Stimulated activated CD8-positive, alpha-beta memory T cell treated with anti-CD3 and anti-CD28 coated beads, Interleukin-2, amount 100 ng/mL, for 1 hour (primary cell): ENCODE measurements at places on chromosomes 12 and 14.

- no peak for DNase-seq
Observed at GRCh38 chr14:24607635-24608514, 1.6 kb downstream of the GZMH start.

DNA sequence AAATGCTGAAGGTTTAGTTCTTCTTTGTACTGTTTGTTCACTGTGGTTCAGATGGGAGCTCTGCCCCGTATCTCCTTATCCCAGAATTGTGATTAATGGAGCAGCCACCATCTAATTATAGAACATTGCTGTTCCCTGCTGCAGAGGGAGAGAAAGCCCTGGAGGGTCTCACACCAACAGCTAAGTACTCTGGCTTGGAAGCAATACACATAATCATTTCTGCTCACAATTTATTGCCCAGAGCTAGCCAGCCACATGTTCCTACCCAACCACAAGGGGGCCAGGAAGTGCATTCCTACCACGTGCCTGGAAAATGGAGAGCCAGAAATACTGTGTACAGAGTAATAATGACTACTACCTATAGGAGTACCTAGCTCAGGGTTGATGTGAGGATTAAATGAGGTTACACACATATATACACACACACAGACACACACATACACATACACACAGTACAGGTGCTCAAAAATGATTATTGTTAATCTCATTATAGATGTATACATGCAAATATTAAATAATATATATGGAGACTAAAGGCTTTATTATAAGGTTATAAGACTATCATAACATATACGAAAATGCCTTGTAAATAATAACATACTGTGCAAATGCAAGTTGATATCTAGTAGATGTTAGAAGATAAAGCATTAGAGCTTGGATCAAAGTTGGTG, 22.3 kb downstream of the MSRB3 start:
- DNase-seq: no peak

- DNase-seq: no peak
Observed at GRCh38 chr12:122395319-122395718, 27.1 kb downstream of the CLIP1 start.

GRCh38 chr12:123062681-123063486, 82.4 kb downstream of the ARL6IP4 start:
- DNase-seq: no peak

DNA sequence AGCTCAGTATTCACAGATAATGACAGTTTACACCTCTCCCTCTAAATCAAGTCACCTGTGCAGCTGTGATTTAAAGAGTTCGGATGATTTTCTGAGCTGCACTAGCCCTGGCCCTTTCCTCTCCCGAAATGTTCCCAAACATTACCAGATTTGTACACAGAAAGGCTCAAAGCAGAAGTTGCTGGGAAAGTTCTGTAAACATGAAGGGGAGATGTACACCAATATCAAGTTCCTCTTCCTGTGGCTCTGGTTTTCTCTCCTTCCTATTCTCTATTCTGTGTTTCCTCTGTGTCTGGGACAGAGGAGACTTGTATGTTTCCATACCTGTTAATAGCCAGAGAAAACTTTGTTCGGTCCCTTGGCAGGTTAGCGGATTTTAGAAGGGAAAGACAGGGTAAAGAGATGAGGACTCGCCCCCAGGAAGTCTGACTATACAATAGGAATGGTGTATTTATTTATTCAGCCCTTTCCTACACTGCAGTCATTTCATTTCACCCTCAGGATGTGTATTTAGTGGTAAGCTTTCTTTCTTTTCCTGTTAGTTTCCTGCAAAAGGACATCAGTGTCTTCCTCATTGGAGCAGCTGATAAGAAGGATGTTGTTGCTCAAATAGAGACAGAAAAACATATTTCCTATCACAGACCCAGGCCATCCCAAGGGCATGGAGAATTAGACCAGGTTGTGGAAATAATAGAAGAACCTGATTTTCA, 7.6 kb upstream of the NUMB start:
- no peak for DNase-seq

DNA sequence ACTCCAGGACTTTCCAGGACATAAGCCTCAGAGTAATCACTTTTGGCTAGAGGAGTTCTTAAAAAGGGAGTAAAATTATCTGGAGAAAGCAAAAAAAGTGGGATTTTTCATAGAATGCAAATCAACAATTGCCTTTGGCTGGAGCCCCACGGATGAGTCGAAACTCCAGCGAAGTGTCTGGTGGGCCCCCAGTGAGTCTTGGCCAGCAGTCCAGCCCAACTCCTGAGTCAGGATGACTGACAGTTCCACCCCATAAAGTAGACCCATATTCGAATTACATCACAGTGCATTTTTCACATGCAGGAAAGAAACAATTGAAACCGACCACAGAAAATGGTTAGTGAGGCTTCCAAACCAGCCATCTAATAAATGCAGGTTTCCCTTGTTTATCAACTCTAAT, 265.7 kb downstream of the BCL11B start:
- DNase-seq: no peak

DNA sequence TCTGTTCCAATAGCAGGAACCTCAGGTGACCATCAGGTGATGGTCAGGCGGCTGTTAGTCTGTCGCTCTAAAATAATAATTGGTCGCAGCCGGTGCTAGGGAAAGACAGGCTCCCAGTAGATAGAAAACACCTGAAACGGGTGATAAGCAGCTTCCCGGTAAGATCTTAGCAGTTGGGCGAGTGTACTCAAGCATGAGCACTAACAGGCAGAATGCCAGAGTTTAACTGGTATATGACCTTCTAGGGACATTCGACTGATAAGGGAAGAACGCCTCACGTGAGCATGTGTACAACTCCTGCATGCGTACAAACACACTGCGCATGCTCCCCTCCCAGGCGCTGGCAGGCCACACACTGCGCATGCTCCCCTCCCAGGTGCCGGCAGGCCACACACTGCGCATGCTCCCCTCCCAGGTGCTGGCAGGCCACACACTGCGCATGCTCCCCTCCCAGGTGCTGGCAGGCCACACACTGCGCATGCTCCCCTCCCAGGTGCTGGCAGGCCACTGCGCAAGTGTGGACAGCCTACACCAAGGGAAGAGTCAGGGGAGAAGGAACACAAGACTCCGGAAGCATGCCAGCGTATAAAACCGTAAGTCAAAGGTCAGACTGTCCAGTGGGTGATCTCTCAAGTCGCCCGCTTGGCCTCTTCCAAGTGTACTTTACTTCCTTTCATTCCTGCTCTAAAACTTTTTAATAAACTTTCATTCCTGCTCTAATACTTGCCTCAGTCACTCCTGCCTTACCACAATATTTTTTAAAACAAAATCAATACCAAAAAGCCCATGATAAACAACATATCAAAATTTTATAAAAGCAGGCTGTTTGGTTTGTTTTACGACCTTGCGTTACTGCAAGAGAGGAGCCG, 24.5 kb downstream of the GPRC5D start:
- DNase-seq: no peak

DNA sequence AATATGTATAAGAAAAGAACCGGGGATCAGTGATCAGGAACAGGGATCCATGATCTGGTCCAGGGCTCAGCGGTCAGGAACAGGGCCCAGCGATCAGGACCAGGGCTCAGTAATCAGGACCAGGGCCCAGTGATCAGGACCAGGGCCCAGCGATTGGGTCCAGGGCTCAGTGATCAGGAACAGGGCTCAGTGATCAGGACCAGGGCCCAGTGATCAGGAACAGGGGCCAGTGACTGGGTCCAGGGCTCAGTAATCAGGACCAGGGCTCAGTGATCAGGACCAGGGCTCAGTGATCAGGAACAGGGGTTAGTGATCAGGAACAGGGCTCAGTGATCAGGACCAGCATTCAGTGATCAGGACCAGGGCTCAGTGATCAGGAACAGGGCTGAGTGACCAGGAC, 56.3 kb downstream of the TMEM121 start:
- no peak for DNase-seq

DNA sequence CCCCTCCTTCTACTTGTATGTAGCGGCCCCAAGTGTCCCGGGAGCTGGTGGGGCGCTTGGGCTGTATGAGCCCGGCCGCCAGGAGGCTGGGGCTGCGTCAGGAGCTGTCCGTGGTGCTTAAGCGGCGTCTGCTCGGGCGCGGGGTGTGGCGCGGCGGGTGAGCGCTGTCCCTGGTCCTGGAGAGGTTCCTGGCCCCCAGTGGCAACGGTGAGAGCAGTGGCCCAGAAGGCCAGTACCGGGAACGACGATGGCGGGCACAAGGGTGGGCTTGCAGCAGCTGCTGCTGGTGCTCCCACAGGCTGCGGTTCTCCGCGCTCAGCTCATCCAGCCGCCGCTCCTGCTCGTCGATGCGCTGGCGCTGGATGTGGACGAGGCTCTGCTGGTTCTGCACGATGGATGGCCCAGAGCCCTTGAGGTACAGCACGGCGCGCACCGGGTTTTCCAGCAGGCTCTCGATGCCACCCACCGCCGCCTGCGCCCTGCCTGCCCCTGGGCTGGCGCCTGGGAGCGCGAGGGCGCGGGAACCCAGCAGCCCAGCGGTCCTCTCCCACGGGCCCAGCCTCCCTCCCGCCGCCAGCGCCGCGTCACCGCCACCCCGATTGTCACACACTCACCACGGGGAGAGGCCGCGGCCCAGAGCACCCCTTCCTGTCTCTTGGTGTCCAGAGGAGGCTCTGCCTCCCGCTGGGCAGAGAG, 41.9 kb upstream of the FKBP4 start:
- DNase-seq: peak; percentile 41

- DNase-seq: no peak
Observed at GRCh38 chr12:2835691-2836403, 1.0 kb upstream of the NRIP2 start.

DNA sequence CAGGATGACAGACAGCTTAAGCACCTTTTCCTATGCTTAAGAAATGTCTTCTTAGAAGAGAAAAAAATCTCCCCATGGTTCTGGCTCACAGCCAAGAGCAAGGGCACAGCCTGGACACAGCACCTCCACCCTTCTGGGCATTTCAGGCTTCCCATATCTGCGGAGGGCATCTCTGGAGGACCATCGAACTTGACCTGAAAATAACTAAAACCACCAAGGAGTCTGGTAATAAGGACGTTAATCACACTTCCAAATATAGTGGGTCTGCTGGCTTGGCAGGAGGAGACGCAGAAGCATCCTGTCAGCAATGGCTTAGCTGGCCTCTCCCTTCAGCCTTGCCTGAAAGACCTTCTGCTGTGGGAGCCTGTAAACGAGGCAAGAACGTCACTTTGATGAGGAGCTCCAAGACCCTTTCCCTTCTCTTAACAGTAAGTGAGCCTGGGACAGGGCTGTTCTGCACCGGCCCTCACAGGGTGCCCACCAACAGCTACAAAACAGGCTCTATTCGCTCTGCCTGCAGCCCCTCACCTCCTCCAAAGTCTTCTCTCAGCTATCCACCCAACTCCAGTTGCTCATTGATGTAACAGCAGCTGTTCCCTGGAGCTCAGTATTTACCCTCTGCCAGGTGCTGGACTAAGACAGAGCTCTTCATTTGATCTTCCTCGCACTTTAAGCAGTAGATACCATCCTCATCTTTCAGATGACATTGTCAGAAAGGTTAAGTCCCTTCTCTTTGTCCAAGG, 13.2 kb downstream of the SETD3 start:
- no peak for DNase-seq

DNA sequence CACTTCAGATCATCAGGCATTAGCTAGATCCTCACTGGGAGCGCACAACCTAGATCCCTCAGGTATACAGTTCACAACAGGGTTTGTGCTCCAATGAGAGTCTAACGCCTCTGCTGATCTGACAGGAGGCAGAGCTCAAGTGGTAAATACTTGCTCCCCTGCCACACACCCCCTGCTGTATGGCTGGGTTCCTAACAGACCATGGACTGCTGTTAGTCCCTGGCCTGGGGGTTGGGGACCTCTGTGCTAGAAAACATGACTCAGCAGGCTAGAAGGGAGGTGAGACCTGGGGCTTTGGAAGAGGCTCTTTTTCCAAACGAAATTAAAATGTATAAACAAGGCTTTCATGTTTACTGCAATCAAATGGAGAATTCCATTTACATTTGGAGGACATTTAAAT, 691.1 kb downstream of the FLRT2 start:
- no peak for DNase-seq

DNA sequence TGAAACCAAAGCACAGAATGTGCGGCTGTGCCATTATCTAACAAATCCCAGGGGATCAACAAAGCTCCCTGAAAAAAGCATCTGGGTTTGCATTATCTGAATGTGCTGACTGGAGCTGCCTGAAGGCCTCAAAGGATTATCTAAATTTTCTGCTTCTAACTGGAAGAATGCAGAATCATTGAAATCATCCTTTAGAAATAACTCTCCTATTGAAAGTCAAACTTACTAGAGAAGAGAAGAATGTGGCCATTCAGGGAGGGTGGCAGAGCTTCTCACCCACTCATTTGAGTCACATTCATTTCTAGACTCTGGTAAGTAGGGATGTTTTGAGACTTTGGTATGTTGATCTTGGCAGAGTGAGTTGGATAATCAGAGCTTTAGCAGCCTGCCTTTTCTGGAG, 220.6 kb upstream of the RGS6 start:
- no peak for DNase-seq

DNA sequence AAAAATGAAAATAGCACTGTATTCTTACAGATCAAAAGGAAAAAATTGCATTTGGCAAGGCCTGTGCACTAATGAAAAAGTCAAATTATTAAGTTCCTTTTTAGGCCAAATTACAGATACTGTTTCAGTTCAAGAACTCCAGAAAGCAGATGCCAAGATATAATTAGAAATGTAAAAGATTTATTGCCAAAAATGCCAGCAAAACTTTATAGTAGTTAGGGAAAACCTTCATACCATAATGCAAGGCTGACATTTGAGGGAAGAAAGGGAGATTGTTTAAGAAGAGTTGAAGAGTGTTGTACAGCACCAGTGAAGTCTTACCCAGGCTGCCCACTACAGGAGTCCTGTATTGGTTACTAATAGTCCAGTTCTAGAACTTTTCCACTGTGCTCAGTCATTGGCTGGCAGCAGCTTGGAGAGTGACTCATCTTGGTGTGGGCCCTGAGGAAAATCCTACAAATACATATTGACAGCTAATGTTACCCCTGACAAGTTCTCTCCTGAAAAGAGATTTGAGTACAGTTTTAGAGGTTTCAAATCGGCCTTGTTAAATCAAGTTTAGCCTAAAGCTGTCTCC, 600.4 kb downstream of the C12orf50 start:
- DNase-seq: no peak

DNA sequence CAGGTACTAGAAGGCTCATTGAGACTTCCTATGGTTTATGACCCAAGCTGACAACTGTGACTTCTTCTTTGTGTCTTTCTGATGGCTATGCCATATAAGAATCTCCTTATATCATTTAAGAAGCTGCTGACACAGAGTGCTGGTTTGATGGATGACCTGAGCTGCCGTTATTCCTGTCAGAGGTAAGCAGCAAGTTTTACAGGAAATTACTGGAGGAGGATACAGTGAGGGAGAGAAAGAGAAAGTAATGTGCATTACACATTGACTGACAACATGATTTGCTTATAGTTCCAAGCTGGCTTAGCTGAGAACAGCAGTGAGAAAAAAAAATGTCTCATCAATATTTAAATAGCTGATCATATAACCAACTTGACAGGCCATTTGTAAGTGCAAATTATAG, 981.4 kb downstream of the FSCB start:
- no peak for DNase-seq

GRCh38 chr14:89239023-89239422, 178.0 kb downstream of the FOXN3 start:
- no peak for DNase-seq
